ENCODE measurements at places on chromosomes 7 and 10. TPM values are rescaled to one million over a fixed set of nuclear protein-coding genes. Genes with fewer than 3 reads are reported as not detected.

TBXAS1 gene
- polyA plus RNA-seq = 68.7 TPM

PRR15 gene
- not detected for polyA plus RNA-seq

SYT15B gene
- not detected for polyA plus RNA-seq

GIMAP1 gene
- polyA plus RNA-seq = 25.7 TPM

- no peak for DNase-seq
- no peak overlapping the region for H3K4me3 ChIP-seq
- H3K27ac ChIP-seq = no peak overlapping the region
- peaks cover 12% of the 10 kb centered on the region for H3K27me3 ChIP-seq
- H3K36me3 ChIP-seq = no peaks in the 10 kb centered on the region
- H3K4me1 ChIP-seq = no peaks in the 10 kb centered on the region
Observed at GRCh38 chr7:39534599-39534998, 31.6 kb upstream of the YAE1 start.

Data from immature natural killer cell (primary cell).